Stimulated activated CD8-positive, alpha-beta memory T cell treated with anti-CD3 and anti-CD28 coated beads, Interleukin-2, amount 100 ng/mL, for 48 hours (primary cell): ENCODE measurements at places on chromosomes 1 and 21.

GRCh38 chr1:89286549-89287180 is 14.0 kb upstream of the GBP5 start:
- DNase-seq = no peak

GRCh38 chr1:170537798-170538503 is 6.0 kb downstream of the GORAB start:
- no peak for DNase-seq

GRCh38 chr1:90486996-90487395 is 230.1 kb downstream of the BARHL2 start:
- no peak for DNase-seq

GRCh38 chr1:104592926-104593325 is 843.2 kb downstream of the AMY1C start:
- no peak for DNase-seq
